ENCODE measurements at places on chromosomes 3 and 15. TPM values are rescaled to one million over a fixed set of nuclear protein-coding genes. Genes with fewer than 3 reads are reported as not detected.
A peak's percentile ranks its signal among the peaks of the same experiment; 100 is the strongest.

DNA sequence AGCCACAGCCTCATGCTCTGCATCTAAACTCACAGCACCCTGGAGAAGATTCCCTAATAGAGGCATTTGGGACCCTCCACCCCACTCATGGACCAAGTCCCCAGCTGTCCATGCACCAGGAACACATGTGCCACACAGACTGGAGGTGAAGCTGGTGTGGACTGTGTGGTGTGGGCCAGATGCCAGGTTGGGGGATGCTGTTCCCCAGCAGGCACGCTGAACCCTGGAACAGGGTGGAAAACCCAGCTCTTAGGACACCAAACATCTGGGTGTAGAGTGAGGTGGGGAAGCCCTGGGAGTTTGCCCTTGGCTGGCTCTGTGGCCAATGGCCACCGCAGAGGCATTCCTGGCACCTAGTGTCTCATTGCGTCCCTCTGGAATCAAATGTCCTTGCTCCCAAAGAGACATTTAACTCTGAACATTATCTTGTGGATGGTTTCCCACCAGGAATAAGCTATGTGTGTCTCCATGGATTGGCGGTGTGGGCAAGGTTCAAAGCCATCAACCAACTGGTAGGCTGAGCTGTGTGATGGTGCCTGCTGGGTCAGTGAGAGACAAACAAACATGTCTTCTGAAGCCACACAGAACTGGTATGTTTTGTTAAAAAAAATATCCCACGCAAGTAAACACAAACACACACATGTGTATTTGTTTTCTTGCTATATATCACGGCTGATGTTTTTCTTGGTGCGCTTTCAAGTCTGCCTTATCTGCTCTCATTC, 65.0 kb downstream of the EXOG start:
- no peak for DNase-seq

DNA sequence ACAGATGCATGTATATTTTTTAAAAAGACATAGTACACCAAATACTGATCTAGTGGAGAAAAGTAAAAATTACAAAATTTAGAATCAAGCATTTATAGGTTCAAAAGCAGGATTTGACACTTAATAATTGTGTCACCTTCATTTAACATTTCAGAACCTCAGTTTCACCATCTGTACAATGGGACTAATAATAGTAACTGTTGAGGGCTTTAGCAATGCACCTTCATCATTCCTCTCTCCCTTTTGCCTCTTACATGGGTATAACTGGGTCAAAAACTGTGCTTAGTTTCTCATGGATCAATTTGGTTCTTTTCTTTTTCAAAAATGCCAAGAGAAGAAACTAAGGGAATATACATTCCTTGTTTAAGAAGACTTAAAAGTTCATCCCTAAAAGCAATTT, 5.5 kb upstream of the TMEM212 start:
- DNase-seq = no peak

DNA sequence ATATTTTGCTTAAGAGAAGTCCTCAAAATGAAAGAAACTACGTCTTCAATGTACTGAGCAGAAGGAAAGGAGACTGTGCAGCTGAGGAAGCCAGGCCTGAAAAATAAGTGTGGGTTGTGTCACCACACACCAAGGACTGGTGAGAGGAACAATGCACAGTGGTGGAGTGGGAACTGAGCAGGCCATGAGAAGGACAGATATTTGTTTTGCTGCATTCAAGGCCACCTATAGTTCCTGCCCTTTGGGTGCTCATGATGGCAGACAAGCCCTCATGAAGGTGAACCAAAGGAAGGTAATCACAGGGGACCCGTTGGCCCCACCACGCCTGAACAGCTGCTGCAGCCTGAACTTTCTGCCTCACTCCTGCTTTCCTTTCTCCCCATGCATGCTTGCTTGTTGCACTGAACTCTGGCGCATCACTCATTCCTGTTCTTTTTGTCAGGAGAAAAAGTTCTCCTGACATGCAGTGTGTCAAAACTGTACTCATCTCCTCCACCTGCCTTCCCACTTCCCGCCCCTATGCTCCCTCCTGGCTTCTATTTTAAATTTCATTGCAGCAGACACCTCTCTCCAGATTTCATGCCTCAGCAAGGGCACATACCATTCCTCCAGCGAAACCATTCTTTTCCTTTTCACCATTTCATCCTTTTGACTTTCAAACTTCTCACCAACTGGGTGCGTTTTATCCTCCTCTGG, 2.2 kb upstream of the RNF7 start:
- DNase-seq = no peak

Gene ERICH6
- not detected for total RNA-seq

- no peak for DNase-seq
Observed at GRCh38 chr3:122627301-122627700, 49.9 kb downstream of the PARP15 start.

GRCh38 chr3:194133661-194134230, 2.2 kb upstream of the HES1 start:
- no peak for DNase-seq

Gene C15orf62
- total RNA-seq = under 0.01 TPM

Gene GOLGA6B
- total RNA-seq = not detected

GRCh38 chr3:52574056-52574965, 37.9 kb downstream of the UQCC5 start:
- DNase-seq = no peak

- peak; percentile 47 for DNase-seq
Observed at GRCh38 chr15:68228143-68228970, 1.2 kb downstream of the CLN6 start.

GRCh38 chr3:12316729-12317351, 28.0 kb downstream of the PPARG start:
- no peak for DNase-seq

DNA sequence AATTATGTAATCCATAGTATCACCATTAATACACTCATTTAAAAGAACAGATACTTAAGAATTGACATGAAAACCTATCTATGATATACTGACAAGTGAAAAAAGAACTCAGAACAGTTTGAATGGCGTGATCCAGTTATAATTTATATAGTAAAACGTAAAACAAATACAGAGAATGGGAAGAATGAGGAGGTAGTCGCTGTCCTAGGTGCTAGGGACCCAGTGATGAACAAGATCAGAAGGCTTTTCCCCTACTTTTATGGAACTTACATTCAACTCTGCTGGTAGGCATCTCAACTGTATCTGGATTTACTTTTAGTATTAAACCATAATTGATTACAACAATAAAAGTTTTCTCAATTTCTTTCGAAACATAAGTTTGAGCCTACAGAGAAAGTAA, 31.8 kb downstream of the GSK3B start:
- no peak for DNase-seq

GRCh38 chr3:195004512-195005250, 266.3 kb downstream of the XXYLT1 start:
- DNase-seq = no peak

Gene HHLA2
- total RNA-seq = not detected

GRCh38 chr15:43702701-43703424, 9.2 kb downstream of the CKMT1A start:
- no peak for DNase-seq

DNA sequence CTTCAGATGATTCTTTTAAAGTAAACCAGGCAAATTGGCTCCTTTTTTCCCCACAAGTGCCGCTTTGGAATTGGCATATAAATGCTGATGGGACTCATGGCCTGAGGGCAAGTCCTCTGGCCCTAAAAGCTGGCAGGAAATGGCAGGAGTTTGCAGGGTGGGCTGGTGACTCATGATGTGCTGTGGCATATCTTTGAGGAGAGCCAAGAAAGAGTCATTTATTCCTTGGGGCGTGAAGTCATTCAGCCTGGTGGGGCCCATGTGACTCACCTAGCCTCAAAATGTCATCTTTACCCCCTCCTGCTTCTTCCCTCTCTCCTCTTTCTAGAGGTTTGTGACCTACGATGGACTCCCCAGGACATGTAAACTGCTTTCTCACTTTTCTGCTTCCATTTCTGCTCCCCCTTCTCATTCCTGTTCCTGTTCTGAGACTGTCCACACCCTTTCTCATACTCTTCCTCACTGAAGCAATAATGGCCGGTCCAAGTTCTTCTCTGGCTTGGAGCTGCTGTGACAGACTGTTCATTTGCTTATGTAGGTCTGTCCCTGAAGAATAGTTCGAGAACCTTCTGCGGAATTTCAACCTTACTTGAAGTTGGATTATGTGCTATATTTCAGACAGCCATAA, 326.1 kb downstream of the SATB1 start:
- DNase-seq = no peak

- DNase-seq = no peak
Observed at GRCh38 chr3:120634539-120634938, 38.4 kb downstream of the NDUFB4 start.
